ENCODE measurements at places on chromosomes 16 and 17.

GRCh38 chr17:66855204-66855603 is 20.3 kb downstream of the CACNG5 start:
- no peak for DNase-seq

DNA sequence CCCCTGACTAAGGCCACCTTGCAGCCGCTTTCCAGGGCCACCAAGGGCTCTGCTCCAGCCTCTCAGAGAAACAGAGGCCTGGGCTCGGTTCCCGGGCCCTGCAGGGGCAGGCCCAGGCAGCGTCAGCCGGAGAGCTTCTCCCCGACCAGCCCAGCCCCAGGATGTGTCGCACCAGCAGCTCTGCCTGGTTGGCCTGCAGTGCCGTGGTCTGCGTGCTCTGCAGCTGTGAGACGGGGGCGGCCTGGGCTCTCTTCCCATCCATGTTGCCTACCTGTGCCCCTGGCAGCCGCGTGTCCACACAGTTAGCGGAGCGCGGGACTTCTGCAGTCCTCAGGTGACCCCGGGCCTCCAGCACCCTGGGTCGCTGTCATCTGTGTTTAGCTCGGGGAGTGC is 4.8 kb downstream of the IGFALS start:
- no peak for DNase-seq

DNA sequence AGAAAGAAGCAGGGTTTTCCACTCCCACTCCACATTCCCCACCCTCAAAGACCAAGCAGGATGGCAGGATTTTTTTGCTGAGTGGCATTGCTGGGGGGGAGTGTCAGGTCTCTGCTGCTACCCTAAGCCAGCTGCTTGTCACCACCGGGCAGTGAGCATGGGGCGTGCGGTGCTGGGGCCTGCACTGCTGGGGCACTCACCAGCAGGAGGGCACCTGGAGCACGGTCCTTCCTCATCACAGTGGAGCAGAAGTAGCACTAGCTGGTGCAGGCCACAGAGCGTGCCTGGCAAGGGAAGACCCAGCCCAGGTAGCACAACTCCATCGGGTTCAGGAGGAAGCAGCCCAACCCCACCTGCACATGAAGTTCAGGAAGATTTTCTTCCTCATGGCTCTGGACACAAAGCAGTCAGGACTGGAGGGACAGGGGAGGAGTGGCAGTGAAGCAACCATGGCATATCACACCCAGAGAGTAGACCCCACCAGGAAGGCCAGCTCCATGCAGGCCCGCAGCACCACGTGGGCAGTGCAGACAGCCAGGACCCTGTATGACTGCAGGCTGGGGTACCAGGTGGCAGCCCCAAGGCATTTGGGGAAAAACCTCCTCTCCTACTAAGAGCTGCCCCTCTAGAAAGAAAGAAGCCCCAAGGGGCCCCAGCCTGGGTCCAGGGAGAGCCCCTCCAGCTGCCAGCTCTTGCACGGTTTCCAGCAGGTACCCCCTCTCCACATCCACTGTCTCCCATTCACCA is 16.7 kb upstream of the MYO18A start:
- DNase-seq = no peak

GRCh38 chr17:4161192-4161966 is 18.4 kb downstream of the CYB5D2 start:
- DNase-seq = no peak

GRCh38 chr17:64420143-64420670 is 28.7 kb upstream of the MILR1 start:
- DNase-seq = peak; percentile 56

DNA sequence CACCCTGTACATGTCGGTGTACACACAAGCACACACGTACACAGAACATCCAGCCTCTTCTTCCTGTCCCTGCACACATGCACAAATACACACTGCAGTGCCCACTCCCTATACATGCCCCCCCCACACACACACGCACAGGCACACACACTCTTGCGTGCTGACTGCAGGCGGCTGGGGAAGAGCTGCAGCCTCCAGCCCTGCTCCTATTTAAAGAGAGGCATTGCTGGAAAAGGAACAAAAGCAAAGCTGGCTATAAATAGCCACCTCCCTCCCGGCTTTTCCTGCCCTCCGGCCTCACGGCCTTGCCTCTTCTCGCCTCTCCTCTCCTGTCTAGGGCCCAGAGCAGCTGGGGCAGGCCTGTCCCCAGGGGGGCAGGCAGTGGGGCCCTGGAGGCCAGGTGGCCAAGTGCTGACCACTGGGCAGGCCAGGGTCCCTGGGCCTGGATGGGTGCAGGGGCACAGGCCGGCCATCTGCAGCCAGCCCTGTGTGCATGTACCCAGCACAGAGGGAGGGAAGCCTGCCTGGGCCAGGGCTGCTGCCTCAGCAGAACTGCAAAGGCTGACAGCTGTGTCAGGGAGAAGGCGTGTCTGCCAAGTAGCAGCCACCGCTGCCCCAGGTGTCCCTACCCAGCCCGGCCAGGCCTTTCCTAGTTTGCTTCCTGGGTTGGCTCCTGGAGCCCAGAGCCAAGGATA is 25.4 kb downstream of the RTN4RL1 start:
- peak; percentile 58 for DNase-seq

DNA sequence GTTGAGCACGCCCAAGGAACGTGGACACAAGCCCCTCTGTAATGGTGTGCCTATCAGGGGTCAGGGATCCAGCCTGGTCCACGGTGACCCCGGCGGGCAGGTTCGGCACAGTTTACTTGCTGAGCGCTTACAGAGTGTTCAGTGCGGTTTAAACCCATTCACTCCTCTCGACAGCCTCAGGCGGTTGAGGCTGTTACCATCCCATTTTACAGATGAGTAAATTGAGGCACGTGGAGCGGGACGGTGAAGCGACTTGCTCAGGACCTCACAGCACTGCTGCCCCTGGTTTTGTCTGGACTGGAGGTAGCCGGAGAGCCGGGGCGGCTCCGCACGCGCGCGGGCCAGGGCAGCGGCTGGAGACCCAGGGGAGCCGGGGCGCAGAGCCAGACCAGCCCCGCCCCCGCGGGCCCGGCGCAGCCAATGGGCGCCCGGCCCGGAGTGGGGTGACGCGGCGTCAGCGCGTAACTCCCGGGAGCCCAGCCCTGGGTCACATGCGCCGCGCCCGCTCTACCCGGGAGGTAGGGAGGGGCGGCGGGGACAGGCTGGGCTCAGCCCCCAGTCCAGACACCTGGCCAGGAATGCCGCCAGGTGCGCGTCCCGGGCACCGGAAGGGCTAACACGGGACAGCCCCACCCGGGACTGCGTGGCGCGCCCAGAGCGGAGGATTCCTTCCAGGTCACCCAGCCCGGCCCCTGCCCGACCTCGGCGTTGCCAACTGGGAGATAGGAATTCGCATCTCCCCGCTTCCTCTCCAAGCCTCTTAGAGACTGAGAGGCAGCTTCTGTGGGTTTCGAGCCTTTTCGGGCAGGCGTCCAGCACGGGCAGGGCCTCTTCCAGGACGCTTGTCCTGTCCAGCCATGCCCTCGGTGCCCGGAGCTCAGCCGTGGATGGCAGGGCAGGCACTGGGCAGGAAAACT is 3.3 kb upstream of the SREBF1 start:
- DNase-seq = peak; percentile 91

GRCh38 chr16:66030036-66030435 is 336.5 kb upstream of the CDH5 start:
- DNase-seq = no peak

DNA sequence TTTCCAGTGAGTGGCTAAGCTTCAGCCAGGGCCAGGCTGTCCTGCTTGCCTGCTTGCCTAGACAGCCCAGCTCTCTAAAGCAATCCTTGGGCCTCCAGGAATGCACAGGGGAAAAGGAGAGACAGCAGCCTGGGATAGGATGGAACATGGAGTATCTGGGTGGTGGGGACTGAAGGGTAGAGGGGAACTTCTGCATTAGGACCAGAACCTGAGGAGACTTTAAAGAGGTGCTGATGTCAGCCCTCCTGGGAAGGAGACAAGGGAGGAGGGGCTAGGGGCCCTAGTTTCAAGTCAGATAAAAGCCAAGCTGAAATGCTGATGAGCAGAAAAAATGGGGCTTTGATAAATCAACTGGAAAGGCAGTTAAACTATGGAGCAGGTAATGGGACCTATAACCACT is 1.8 kb downstream of the HOXB7 start:
- no peak for DNase-seq

GRCh38 chr16:4320571-4321137 is 4.8 kb downstream of the GLIS2 start:
- no peak for DNase-seq

DNA sequence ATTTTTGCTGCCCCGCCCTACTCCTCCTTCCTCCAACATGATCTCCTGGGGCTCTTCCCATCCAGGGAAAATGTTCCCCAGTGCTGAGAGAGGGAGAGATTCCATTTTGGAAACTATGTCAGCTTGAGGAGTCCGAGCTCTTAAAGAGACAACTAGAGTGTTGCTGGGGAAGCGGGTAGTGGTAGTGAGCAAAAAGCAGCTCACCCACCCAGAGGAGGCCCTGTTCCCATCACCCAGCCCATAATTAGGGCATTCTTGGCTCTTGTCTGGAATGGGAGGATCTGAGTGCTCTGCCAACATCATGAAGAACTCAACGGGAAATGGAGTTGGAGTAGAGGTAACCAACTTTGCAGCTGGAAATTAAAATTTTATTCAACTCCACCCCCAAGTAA is 9.1 kb upstream of the MSL1 start:
- DNase-seq = no peak

DNA sequence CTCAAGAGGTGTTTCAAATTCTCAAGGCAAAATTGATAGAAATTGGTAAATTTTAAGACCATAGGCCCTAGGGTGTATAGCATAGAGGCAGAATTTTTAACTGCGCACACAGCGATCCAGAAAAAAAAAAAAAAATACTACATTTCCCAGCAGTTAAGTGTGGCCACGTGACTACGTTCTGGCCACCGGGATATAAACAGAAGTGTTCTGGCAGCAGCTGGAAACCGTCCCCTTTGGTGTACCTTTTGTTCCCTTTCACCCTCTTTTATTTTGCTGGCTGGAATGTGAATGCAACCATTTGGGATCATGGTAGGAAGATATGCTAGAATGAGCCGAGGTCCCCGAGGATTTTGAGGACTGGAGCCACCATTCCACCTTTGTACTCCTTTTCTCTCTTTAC is 52.7 kb upstream of the AKAP1 start:
- DNase-seq = no peak

DNA sequence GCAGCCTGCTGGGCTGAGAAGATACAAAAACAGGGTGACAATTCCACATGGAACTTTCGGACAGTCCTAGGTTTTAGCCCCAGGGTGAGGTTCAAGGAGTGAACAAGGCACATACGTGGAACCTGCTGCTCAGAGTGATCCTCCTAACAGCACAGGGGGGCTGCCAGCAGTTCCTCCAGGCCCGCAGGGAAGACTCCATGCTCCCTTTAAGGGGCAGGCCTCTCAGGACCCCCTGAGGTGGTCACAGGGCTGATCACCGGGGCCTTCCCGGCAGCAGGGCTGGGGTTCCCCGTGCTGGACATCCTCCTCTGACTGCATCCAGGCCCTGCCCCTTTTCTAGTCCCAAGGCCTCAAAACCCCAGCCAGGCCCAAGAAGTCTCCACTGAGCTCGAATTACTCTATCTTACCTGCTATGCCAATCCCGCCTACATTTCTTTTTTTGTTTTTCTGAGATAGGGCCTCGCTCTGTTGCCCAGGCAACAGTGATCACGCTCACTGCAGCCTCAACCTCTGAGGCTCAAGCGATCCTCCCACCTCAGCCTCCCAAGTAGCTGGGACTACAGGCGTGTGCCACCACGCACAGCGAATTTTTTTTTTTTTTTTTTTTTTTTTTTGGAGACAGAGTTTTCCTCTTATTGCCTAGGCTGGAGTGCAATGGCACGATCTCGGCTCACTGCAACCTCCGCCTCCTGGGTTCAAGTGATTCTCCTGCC is 10.4 kb downstream of the CANT1 start:
- DNase-seq = no peak

DNA sequence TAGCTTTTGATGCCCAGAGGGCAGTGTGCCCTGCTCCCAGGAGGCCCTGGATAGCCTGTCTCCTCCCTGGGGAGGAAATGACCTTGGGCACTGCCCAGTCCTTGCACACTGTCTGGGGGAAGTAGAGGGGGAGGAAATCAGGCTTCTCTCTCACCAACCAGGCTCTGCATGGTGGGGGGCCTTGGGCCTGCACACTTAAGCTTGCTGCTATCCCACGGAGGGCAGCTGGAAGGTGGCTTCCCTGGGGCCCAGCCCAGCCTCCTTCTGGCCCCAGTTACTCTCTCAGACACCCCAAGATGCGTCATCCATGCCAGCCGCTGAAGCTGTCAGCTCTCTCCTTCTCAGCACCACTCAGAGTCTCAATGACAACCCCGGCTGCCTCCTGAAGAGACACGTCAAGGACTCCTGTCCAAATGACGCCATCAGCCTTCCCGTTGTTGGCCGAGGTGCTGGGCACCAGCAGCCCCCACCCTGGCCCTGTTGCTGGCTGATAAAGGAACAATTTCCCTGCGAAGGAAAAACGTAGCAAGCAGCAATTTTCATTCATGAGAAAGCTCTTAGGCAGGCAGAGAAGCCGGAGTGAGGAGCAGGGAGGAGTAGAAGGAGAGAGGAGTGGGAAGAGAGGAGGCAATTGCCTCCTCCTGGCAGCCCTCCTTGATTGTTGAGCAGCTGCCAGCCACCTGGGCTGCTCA is 95.5 kb downstream of the SDK2 start:
- DNase-seq = no peak

- peak; percentile 79 for DNase-seq
Measured at GRCh38 chr17:75113798-75114551, 4.2 kb downstream of the ARMC7 start.

DNA sequence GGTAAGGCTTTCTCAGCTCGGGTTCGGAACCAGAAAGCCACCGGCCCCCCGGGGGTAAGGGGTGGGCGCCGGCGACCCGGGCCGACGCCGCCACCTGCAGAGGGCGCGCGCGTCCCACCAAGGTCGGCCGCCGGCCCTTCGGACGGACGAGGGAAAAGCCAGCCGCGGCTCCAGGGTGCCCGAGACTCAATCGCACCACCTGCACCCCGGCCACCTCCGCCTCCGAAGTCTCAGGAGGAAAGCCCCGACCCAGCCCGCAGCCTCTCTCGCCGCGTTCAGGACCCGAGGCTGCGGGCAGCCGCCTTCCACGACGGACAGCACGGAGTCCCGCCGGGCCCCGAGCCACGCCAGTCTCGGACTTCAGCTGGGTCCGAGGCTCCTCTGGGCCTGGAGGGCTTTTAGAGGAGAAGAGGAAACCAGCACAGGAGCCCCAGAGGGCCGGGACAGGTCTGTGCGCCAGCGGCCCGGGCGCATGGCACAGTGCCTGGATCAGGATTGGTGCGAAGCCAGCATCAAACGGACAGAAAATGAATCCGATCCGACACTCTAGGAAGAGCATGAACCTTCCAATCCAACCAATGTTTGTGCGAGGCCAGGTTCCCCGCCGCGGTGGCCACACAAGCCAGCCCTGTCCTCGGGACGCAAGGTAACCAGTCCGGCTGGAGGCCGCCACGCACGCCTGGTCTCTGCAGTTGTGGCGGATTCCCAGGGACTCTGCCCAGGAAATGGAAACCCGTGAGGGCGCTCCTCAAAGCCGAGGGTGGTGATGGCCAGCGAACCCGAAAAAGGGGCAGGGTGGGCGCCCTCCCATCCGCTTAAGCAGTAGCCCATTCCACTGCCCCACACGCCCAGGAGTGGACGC is 6.7 kb downstream of the CBX8 start:
- DNase-seq = no peak
